ENCODE measurements at places on chromosomes 3 and 15.

DNA sequence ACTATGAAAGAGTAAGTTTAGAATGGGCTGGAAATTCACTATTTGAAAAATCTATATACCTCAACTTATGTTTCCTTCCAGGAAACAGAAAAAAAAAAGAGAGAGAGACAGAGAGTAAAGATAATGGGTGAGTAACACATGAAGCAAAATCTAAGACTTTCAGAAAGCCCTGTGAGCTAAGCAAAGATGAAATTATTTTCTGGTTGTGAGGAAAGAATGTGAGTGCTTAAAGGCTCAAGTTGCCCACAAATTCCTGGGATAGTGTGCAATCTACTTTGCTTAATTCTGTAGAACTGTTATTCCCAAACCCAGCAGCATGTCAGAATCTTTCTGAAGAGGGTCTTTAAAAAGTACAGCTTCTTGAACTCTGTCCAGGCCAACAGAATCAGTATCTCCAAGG, 337.7 kb upstream of the AGTR1 start:
- DNase-seq = no peak

- no peak for DNase-seq
Measured at GRCh38 chr3:148948913-148949657, 42.3 kb upstream of the GYG1 start.

- DNase-seq = no peak
Measured at GRCh38 chr3:17979911-17980310, 237.5 kb upstream of the TBC1D5 start.

GRCh38 chr3:29559741-29560465, 279.0 kb downstream of the RBMS3 start:
- no peak for DNase-seq

GRCh38 chr15:67115586-67115969, 50.2 kb downstream of the SMAD3 start:
- no peak for DNase-seq

DNA sequence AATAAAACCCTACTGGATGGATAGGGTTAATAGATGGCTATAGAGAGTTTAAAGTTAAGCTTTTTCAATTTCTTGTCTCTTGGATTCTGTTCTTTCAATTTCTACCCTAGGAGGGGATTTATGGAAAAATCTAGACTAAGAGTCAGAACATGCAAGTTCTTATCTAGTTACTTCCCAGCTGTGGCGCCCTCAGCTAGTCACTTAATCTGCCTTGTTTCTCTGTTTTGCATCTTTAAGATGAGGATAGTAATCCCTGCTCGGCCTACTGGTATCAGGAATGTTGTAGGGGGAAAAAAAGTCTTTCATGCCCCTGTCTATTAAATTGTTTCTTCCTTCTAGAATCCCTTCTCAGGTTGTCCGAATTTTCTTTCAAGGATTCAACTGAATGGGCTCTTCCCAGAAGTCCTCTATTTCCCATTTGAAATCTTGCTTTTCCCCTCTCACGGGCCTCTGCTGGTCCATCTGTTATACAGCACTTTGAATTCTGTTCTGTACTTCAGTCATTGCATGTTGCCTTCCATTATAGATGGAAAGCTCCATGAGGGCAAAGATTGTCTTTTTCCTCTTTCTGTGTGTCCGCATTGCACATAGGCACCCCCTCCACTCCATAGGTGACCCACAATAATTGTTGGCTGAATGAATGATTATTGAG, 4.4 kb downstream of the KCTD6 start:
- no peak for DNase-seq

- DNase-seq = no peak
Measured at GRCh38 chr15:85457392-85457968, 77.1 kb downstream of the AKAP13 start.

DNA sequence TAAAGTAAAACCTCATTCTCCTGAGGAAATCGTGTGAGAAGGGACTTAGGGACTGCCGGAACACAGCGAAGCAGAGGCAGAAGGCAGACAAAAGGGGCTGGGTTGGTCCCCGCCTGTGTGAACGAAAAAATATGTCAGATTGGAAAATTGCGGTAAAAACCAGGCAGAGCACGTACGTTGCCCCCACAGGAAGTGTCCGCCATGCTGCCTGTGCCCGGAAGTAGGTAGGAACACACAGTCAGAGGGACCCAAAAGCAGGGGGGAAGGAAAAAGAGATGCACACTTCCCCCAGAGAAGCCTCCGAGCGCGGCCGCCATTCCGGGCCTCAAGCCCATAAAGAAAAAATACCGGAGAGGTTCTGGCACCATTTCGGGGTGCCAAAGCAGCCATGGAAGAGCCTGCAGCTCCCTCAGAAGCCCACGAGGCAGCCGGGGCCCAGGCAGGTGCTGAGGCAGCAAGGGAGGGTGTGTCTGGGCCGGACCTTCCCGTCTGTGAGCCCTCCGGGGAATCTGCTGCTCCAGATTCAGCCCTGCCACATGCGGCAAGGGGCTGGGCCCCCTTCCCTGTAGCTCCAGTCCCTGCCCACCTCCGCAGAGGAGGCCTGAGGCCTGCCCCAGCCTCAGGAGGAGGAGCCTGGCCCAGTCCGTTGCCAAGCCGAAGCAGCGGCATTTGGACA, at the start of gene MKRN3:
Gene MKRN3, plus strand, starts transcription at position 280 of the 676 bp plus-strand sequence. Its CDS starts 109 bp downstream, at position 389.
- DNase-seq = peak; percentile 15

- DNase-seq = no peak
Measured at GRCh38 chr3:167228135-167228534, 152.0 kb downstream of the ZBBX start.

DNA sequence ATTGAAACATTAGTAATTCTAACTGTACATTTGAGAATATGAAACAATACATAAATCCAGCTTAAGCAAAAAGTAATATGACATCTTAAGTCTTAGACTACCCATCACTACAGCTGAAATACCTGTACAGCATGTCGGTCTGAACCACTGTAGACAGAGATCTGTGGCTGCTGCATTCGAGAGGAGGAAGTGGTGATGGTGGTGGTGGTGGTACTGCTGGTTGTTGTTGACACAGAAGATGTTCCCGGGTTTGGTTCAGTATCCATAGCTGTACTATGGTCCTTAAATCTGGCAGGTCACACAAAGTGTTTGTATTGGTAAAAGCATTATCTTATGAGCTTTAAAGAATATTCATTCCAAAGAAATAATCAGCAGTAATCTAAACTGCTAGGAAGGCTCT, 2.9 kb downstream of the PHC3 start:
- DNase-seq = peak; percentile 47

- DNase-seq = no peak
Measured at GRCh38 chr15:59159210-59159609, 47.4 kb upstream of the LDHAL6B start.

Data from activated effector memory CD4-positive, alpha-beta T cell treated with Interleukin-2 at 50 U/mL for 16 hours (primary cell).